ENCODE measurements at places on chromosomes 3 and 15. TPM values are rescaled to one million over a fixed set of nuclear protein-coding genes. Genes with fewer than 3 reads are reported as not detected.

The CEMIP gene
- 17.3 TPM for total RNA-seq

DNA sequence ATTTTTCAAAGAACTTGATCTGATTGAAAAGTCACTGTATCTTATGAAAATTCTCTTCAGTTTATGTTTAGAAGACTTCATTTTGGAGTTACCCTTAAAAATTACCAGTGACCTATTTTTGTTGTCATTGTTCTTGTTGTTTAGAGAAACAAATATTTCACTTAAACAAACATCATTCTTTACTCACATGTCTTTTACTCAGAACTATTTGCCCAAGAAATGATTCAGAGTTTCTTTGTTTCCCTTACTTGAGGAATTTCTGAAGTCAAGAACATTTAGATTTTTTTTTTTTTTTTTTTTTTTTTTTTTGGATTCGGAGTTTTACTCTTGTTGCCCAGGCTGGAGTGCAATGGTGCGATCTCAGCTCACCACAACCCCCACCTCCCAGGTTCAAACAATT lies 259.6 kb upstream of the UBE2E1 start:
- ATAC-seq = no peak

The DPPA4 gene
- not detected for total RNA-seq

DNA sequence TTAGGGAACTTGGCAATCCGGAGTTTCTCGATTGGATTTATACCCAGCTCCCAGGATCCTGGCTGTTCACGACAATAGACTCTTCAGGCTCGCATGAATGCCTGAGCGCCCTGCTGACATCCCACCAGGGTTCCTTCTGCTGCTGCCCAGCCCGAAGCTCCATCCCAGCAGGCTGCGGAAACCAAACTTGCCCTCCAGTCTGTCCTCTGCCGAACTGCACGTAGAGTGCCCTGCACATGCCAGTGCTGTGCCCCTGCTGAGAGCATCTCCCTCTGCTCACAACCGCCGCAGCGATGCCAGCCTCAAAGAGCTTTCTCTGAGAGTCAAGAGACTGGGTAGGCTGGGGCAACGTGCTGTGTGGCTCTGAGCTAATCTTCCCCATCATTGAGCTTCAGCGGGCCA lies 6.9 kb downstream of the ADAMTS7 start:
- no peak for ATAC-seq

The TRIM42 gene
- not detected for total RNA-seq

DNA sequence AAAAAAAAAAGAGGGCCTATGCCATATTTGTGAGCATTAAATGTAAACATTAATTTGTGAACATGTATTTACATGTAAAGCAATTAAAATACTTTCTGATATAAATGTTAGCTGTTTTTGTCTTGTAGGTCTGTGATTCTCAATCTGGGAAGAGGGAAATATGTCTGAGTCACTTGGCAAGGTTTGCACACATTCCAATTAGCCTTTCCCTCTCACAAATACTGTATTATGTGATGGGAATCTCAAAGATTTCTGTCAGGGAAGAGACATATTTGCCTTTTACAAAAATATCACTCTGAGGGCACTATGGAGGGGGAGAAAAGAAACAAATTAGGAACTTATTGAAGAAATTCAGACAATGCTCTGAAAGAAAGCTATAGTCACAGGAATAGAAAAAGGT lies 483.6 kb downstream of the GBE1 start:
- ATAC-seq = no peak

The IGSF10 gene
- 0.20 TPM for total RNA-seq

DNA sequence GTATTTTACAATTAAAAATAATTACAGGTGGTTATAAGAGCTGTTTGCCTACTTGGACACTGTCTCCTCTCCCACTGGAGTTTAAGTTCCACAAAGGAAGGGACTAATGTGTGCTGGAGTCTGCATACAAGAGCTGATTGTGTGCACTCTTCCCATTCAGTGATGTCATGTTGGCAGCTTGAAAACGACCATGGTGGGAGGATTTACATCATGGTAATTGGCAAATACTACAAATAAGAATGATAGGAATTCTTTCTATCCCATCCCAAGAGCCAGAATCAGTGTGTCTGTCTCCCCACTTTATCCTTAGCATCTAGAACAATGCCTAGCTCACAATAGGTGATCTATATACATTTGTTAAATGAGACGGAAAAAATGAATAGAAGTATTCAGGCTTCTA lies 14.1 kb downstream of the ITGA11 start:
- no peak for ATAC-seq

The CLDN16 gene
- total RNA-seq = 0.76 TPM

GRCh38 chr3:105877336-105877910 lies 8.6 kb upstream of the CBLB start:
- ATAC-seq = no peak

The ZNF385D gene
- total RNA-seq = 1.7 TPM

- peak; percentile 81 for ATAC-seq
Observed at GRCh38 chr15:67127331-67127664, 61.9 kb downstream of the SMAD3 start.

The SLC2A2 gene
- not detected for total RNA-seq

The LRRC2 gene
- 0.28 TPM for total RNA-seq

DNA sequence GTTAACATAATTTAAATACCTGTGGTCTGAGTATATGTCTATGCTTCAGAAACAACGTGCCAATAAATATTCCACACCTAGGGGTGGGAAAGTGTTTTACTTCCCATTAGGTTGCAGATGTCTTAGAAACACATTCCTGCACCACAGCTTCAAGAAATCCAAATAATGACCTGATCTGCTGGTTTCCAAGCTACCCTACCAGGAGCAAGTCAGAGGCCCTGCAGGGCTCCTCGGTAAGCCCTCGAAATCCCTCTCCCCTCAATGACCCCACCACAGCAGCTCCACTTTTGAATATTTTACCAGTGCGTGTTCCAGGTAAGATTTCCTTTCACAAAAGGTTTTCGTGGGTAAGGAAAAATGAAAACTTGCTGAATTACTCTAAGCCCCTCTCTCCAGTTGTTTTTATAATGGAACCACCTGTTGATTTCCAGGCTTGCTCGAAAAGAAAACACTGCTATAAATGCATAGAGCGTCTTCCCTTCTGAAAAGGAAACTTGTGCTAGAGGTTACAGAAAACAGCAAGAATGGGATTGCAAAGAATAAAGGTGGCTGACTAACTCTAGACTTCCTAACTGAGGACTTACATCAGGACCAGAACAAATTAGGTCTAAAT lies 12.6 kb downstream of the IL12A start:
- no peak for ATAC-seq

GRCh38 chr15:63256433-63257274 lies 20.8 kb upstream of the APH1B start:
- ATAC-seq = no peak

The PYDC2 gene
- total RNA-seq = not detected

DNA sequence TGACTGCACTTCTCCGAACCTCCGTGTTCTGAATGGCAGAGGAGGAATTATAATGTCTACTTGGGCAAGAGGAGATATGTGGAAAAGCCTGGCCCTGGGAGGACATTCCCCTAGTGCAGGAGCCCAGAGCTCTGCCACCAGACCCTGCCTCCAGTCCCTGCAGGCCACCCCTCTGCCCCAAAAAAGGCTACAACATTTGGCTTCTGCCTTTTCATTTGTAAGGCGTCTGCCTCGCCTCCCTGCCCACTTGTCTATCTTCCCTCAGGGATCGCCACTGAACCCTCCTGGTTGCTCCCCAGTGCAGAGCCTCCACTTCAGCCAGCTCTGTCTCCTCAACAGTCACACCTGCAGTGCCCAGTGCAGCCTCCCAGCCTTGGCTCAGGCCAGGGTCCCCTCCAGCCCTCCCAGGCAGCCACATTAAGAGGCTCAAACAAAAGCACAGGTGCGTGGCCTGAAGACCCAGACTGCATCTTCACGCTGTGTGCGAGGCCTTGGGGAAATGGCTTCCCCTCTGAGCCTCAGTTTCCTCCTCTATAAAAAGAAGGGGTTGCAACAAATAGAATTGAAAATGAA lies 125.9 kb upstream of the SMAD3 start:
- no peak for ATAC-seq

DNA sequence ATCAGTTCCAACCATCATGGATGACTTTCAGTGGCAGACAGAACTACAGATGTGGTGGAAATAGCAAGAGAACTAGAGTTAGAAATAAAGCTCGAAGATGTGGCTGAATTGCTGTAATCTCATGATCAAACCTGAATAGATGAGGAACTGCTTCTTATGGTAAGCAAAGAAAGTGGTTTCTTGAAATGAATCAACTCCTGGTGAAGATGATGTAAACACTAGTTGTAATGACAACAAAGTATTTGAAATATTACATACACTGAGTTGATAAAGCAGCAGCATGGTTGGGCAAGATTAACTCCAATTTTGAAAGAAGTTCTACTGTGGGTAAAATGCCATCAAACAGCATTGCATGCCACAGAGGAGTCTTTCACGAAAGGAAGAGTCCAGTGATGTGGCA lies 131.7 kb upstream of the FAM3D start:
- no peak for ATAC-seq
